ENCODE measurements at places on chromosomes 5 and 9.

DNA sequence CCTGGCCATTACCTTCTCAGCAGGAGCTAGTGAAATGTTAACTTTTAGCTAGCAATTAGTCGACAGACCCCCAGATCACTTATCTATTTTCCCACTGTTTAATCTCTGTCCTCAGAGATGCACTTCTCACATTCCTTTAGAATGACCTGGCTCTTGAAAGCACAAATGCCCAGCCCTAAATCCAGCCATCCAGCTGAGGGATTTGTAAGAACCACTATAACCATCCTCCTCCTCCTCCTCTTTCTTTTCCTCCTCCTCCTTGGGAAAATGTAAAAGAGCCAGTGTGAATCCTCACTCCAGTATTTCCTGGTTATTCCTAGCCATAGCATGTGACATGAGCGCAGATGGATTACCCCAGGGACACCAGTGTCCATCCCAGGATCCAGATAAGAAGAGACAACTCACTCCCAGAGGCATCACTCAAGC lies 124.3 kb downstream of the ENC1 start:
- no peak for DNase-seq

DNA sequence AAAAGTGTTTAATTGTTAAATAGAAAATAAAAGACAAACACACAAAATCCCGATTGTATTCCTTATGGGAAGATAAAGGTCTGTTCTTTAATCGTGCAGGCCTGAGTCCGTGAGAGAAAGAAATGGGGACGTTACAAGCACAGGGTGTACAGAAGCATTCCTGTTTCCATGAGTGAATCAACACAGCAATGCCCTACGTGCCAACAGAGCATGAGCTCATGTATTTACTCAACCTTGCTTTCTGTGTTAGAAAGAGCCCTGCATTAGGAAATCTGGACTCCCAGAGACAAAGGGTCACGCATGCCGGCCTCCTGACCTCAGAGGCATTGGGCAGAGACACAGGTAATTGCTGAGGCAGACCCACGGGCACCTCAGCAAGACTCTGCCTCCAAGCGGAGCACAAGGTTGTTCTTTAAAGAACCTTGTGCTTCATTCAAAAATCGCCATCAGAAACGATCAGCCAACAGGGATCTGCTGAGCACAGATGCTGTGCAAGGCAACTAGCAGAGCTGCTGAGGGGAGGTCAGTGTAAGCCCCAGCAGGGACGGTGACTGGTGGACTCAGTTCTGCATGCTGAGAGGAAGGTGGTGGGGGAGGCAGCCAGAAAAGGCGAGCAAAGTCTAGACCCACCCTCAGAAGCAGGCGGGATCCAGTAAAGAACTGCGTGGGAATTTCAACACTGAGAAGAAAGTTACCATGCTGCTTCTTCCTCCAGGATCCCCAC lies 101.0 kb downstream of the TLE1 start:
- no peak for DNase-seq

- no peak for DNase-seq
Observed at GRCh38 chr5:139371482-139372435, 11.3 kb downstream of the SLC23A1 start.

- DNase-seq, result no peak
Observed at GRCh38 chr9:94511134-94511954, 43.5 kb upstream of the PCAT7 start.

DNA sequence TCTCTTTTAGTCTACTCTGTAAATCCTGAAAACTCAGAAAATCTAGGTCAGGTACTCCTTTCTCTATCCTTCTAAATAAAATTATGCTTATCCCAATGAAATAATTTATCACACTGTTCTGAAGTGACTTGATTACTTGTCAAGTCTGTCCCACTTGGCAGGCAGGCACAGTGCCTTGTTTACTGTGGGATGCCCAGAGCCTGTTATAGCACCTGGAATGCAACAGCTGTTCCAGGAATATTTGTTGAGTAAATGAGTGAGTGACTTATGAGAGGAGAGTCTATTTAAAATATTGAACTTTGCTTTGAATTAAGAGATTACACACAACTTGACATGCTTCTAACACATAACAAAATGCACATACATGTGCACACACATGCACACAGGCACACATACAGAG lies 130.0 kb downstream of the MPDZ start:
- no peak for DNase-seq

- no peak for DNase-seq
Observed at GRCh38 chr9:127873223-127873691, 4.2 kb downstream of the AK1 start.

DNA sequence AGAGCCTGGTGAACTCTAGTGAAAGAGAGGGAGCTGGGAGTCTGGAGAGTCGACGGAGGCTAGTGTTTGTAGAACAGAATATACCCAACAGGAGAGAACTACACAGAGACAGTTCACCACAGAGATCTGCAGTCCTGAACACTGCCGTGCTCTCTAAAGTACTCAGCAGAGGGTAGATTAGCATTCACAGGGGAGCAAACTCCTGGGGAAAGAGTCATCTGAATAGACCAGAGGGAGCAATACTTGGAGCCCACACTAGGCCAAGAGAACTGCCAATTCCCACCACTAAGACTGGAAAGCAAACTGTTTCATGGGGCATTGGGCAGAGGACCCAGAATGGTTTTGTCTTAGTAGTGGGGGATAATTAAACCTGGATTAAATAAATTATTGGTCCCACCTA lies 235.6 kb downstream of the EDIL3 start:
- DNase-seq, result no peak

- no peak for DNase-seq
Observed at GRCh38 chr5:109853377-109853776, 163.7 kb downstream of the MAN2A1 start.

- DNase-seq, result no peak
Observed at GRCh38 chr9:113160571-113160970, 9.8 kb downstream of the SLC31A2 start.

DNA sequence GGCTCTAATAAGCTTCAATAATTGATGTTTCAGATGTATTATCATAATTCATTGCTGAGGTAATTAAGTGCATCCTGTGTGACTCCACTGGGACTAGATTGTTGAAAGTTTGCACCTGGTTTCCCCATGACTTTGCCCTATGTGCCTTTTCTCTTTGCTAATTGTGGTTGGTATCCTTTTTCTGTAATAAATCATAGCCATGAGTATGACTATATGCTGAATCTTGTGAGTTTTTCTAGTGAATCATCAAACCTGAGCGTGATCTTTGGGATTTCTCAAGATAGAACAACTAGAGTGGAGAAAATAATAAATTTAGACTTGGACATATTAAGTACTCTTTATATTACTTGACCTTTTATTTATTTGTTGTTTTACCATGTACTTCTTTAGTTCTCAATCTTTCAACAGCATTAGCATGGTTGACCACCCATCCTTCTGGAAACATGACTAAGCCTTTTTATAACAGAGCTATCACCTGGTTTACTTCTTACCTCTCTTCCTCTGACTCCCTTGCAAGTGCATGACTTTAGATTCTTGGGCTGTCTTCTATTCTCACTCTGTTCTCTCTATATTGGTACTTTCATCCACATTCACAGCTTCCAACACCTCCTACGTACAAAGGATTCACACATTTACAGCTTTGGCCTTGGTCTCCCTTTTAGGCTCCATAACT lies 239.6 kb upstream of the TAS2R1 start:
- DNase-seq, result no peak

DNA sequence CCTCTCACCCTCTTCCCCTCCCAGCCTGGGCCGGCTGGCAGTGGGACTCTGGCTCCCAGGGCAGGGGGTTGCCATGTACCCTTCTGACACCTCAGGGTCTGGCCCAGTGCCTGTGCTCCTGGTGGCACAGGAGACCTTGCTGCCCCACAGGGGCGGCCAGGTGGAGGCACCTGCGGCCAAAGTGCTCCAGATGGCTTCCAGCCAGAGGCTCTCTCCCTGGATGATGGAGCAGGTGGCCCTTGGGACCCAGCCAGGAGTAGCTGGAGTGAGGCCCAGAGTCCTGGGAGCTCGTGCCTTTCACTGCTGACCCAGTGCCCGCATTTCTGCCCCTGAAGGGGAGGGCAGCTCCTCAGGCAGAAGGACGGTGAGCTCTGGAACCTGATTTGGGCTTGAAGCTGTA lies 87.3 kb downstream of the NTNG2 start:
- no peak for DNase-seq

DNA sequence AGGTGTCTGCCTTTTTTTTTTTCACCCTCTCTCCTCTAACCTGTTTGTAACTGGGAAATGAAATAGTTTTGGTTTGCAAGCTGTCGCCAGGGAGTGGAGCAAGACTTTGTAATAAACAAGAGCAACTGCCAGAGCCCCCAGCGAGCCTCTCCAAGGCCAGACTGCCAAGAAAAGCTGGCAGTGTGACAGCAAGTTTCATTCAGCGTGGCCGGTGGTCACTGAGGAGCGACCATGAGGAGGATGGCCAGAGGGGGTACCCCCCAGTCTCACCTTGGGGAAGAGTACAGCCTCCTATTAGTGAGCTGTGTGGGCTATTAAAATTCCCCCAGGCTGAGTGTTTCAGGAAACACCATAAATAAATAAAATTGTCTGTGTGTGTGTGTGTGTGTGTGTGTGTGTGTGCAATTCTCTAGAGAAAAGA lies 49.9 kb downstream of the ZFAND5 start:
- DNase-seq, result no peak

GRCh38 chr5:168710706-168711105 lies 131.5 kb upstream of the PANK3 start:
- no peak for DNase-seq

DNA sequence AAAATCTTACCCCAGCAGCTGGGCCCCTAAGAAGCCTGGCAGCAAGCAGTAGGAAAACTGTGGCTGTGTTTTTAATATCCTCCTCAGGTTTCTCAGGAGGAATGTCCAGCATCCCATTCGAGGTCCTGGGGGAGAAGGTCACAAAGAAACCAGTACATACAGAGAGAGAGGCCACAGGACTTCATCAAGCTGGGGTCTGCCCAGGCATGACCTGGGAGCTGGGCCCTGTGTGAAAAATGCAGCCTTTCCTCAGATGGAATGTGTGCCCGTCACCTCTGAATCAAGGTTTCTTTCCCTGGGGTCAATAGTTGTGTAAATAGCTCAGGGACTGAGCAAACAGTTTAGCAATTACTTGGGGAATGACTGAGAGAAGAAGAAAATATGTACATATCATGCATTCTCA lies 33.9 kb upstream of the RAD23B start:
- DNase-seq, result no peak

DNA sequence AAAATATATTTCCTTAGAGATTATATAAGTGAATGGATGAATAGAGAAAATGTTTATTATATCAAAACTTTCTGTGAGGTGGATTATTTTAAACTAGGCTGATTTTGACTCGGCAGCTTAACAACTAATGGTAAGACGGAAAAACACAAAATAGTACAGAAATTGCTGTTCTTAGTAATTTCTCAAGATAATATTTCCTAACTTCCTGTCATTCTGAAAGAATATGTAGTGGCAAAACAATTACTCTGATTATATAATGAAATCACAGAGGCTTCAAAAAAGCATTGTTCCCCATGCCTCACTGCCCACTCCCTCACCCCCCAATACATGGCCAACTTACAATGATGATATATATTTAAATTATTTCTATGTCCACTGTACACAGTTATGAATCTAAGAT lies 85.4 kb downstream of the YTHDC2 start:
- no peak for DNase-seq

DNA sequence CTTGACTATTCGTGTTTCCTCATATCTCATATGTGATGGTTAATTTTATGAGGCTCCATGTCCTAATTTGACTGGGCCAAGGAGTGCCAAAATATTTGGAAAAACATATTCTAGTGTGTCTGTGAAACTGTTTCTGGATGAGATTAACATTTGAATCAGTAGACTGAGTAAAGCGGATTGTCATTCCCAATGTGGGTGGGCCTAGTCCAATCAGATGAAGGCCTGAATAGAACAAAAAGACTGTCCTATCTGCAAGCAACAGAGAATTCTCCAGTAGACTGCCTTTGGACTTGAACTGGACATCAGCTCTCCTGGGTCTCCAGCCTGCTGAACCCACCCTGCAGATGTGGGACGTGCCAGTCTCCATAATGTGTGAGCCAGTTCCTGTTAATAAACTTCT lies 13.5 kb upstream of the SLCO4C1 start:
- no peak for DNase-seq

GRCh38 chr5:96933764-96934707 lies 1.8 kb upstream of the LNPEP start:
- DNase-seq, result no peak

DNA sequence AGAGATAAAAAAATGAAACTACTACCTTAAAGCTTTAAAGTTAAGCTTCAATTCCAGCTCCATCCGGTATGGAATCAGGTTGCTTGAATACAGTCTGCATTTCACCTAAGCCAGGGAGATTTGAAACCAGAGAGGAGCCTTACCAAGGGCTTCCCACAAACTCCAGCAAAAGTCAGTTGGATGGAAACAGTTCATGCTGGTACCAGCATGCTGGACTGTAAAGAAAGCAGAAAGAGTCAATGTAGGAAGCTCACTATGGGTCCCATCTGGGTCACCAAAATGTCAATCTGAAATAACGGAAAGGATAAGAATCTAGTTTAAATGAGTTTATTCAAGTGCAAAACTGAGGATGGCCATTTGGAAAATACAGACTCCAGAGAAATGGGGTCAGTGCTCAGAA lies 65.3 kb downstream of the CDO1 start:
- no peak for DNase-seq

- no peak for DNase-seq
Observed at GRCh38 chr9:22237497-22238363, 208.9 kb upstream of the DMRTA1 start.

GRCh38 chr5:149118463-149118862 lies 22.8 kb upstream of the ABLIM3 start:
- no peak for DNase-seq

DNA sequence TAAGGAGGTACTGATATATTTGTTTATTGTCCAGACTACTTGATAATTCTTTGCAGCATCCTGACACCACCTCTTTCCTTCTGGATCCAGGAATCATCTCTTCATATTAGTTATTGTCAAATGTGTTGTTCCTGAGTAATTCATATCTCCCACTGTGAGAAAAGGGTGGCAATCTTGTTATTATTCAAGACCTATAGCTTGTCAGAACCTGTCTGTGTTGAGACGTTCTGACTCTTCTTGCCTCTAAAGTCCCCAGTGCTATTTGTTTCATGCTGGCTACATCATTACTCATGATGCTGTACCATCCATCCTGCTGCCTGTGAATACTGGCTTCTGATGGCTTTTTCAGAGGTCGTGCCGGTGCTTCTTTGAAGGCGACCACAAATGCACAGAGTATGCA lies 68.7 kb upstream of the TAF11L2 start:
- no peak for DNase-seq

DNA sequence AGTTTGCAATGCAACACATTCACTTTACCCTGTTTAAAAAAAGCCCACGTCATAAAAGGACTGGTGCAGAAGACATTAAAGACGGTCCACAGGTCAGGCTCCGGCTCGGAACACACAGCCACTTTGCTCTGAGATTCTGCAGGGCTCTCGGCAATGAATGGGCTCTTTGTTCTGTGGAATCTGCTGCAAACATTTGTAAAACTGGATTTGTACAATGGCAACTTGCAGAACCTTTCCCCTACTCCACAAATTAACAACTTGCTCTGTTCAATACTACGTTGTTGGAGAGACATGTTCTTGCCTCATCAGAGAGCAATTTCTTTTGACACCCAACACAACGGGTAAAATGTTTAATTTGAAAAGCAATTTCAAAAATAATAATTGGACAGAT lies 13.0 kb upstream of the NR5A1 start:
- DNase-seq, result no peak
